ENCODE measurements at places on chromosomes 6 and 20. TPM values are rescaled to one million over a fixed set of nuclear protein-coding genes. Genes with fewer than 3 reads are reported as not detected.

Gene RIPPLY2
- total RNA-seq: 0.36 TPM

Gene TAAR1
- not detected for total RNA-seq

Gene ARFGEF3
- total RNA-seq: 14.3 TPM

Gene EPB41L1
- total RNA-seq: 36.7 TPM

Gene ULBP3
- total RNA-seq: 3.8 TPM

Gene FBXO5
- 71.6 TPM for total RNA-seq

Gene CAGE1
- 0.21 TPM for total RNA-seq

Gene RWDD2A
- 5.1 TPM for total RNA-seq

Gene RSPH4A
- total RNA-seq: 1.2 TPM

Gene CST4
- total RNA-seq: 0.95 TPM

Gene IMPG1
- total RNA-seq: not detected

Gene B3GALT4
- 4.0 TPM for total RNA-seq

Gene MEP1A
- not detected for total RNA-seq

Gene SLC22A16
- total RNA-seq: not detected

GRCh38 chr6:124567401-124567800 is 394.8 kb upstream of the RNF217 start:
- H3K4me3 ChIP-seq: no peak overlapping the region
- H3K36me3 ChIP-seq: no peaks in the 10 kb centered on the region
- H3K27me3 ChIP-seq: no peaks in the 10 kb centered on the region
- H3K4me1 ChIP-seq: no peaks in the 10 kb centered on the region
- DNase-seq: no peak

GRCh38 chr20:19875376-19876221 is 117.5 kb downstream of the RIN2 start:
- H3K27me3 ChIP-seq: no peaks in the 10 kb centered on the region
- H3K36me3 ChIP-seq: peaks cover 14% of the 10 kb centered on the region
- no peak for DNase-seq
- no peak overlapping the region for H3K4me3 ChIP-seq

- no peaks in the 10 kb centered on the region for H3K36me3 ChIP-seq
- H3K27me3 ChIP-seq: no peaks in the 10 kb centered on the region
- H3K27ac ChIP-seq: no peak overlapping the region
- no peaks in the 10 kb centered on the region for H3K4me1 ChIP-seq
These were observed 56.9 kb downstream of the HAO1 start for GRCh38 chr20:7883309-7883708.

- H3K4me1 ChIP-seq: no peaks in the 10 kb centered on the region
- H3K27me3 ChIP-seq: peaks cover 13% of the 10 kb centered on the region
- H3K27ac ChIP-seq: no peak overlapping the region
- DNase-seq: no peak
- H3K36me3 ChIP-seq: no peaks in the 10 kb centered on the region
These were observed 23.2 kb upstream of the TXNDC5 start for GRCh38 chr6:7933794-7934193.

DNA sequence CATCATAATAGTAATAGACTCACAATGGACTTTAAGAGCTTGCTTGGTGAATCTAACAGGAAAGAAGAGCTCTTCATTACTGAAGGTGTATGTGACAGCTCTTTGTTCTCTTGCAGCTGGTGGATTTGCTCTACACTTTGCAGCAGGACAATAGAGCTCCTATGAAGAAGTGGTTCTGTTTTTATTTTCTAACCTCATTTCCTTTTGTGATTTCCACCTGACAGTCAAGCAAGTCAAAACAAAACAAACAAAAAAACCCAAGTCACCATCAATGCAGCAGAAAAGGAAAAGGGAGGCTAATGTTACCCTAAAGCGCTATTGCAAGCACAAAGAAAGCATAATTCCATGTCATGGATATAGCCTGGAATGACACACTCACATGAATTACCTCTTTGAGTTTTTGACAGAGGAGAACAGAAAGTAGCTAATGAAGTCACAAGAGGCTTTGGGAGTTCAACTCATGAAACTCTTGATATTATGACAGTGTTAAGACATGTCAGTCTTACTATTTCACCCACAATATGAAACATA is 1188.1 kb downstream of the EPHA7 start:
- H3K27ac ChIP-seq: peak overlapping the region; percentile 84
- no peaks in the 10 kb centered on the region for H3K27me3 ChIP-seq
- no peak overlapping the region for H3K4me3 ChIP-seq
- H3K4me1 ChIP-seq: no peaks in the 10 kb centered on the region
- H3K36me3 ChIP-seq: no peaks in the 10 kb centered on the region

DNA sequence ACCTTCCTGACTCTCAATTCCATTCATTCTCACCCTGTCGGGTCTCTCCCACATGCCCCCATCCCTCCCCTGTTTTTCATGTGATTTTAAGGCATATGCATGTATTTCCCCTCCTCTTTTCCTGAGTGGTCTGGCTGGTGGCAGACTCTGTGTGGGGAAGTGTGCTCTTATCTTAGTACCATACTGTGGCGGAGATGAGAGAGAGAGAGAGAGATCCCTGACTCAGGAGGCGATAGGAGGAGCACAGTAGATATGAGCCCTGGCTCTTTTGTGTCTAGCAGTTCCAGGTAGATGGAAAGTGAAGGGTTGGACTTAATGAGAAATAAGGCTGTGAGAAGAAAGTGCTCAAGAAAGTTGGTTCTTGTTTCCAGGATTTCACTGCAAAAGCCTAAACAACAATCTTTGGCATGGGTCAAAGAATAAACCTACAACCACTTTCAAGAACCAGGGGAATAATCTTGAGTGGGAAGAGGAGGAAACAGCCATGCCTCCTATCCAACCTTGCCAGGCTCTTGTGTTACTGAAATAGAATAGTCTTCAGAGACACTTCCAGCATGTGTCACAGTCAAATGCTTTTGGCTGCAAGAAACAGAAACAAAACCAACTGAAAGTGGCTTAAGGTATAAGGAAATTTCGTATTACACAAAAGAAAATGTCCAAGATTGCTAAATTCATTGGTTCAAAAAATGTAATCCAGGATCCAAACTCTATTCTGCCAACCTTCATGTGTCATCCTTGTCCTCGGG is 123.8 kb upstream of the MYLIP start:
- DNase-seq: no peak
- H3K36me3 ChIP-seq: no peaks in the 10 kb centered on the region
- H3K27me3 ChIP-seq: no peaks in the 10 kb centered on the region
- no peak overlapping the region for H3K27ac ChIP-seq

DNA sequence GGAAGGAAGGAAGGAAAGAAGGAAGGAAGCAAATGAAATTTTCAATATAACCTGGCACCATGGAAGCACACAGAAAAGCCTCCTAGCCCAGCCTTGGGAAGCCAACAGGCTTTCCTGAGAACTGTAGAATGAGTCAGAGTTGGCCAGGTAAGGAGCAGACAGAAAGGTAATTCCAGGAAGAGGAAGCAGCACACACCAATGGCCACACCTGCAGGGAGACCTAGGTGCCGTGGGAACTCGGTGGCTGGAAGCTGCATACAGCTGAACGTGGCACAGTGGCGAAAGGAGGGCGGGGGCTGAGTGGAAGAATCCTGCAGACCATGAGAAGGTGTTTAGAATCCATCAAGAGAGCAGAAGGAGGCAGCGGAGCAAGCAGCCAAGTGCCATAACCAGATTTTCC is 224.8 kb upstream of the RREB1 start:
- no peaks in the 10 kb centered on the region for H3K36me3 ChIP-seq
- peaks cover 82% of the 10 kb centered on the region for H3K27me3 ChIP-seq
- no peak overlapping the region for H3K27ac ChIP-seq
- no peaks in the 10 kb centered on the region for H3K4me1 ChIP-seq
- DNase-seq: no peak
- H3K4me3 ChIP-seq: no peak overlapping the region

DNA sequence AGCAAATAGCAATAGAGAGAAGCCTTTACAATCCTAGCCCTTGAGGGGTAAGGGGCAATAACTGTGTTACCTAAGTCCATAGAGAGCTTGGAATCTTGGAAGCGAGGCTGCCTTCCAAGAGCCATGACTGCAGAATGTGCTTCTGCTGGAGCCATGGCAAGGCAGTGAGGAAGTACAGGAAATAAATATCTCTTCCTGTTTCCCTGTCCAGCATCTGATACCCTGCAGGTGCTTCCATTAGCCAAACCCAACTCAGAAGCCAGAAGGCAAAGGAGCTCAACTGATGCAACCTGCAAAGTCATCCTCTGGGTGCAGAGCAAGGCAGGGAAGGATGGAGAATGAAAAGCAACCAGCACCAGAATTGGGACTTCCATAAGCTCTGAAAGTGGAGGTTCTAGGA is 41.0 kb upstream of the KLHL31 start:
- DNase-seq: no peak
- no peaks in the 10 kb centered on the region for H3K4me1 ChIP-seq
- H3K27ac ChIP-seq: no peak overlapping the region
- no peaks in the 10 kb centered on the region for H3K36me3 ChIP-seq

GRCh38 chr20:61965606-61966491 is 99.8 kb downstream of the TAF4 start:
- no peaks in the 10 kb centered on the region for H3K27me3 ChIP-seq
- H3K4me1 ChIP-seq: no peaks in the 10 kb centered on the region
- peak; percentile 88 for DNase-seq
- no peak overlapping the region for H3K27ac ChIP-seq
- H3K36me3 ChIP-seq: no peaks in the 10 kb centered on the region
- H3K4me3 ChIP-seq: no peak overlapping the region

GRCh38 chr20:55678126-55678525 is 327.2 kb downstream of the CBLN4 start:
- H3K27ac ChIP-seq: no peak overlapping the region
- no peaks in the 10 kb centered on the region for H3K27me3 ChIP-seq
- no peaks in the 10 kb centered on the region for H3K36me3 ChIP-seq
- no peak overlapping the region for H3K4me3 ChIP-seq
- no peak for DNase-seq
- no peaks in the 10 kb centered on the region for H3K4me1 ChIP-seq

- peaks cover 24% of the 10 kb centered on the region for H3K27me3 ChIP-seq
- peak; percentile 92 for DNase-seq
- H3K27ac ChIP-seq: no peak overlapping the region
- H3K36me3 ChIP-seq: no peaks in the 10 kb centered on the region
- peaks cover 3% of the 10 kb centered on the region for H3K4me1 ChIP-seq
These were observed 57.0 kb upstream of the EPB41L1 start for GRCh38 chr20:36097337-36098151.

- peaks cover 12% of the 10 kb centered on the region for H3K4me1 ChIP-seq
- H3K36me3 ChIP-seq: no peaks in the 10 kb centered on the region
- DNase-seq: no peak
- no peak overlapping the region for H3K27ac ChIP-seq
- no peak overlapping the region for H3K4me3 ChIP-seq
These were observed 17.0 kb downstream of the GLP1R start for GRCh38 chr6:39065561-39065960.

GRCh38 chr20:59141818-59142581 is 21.6 kb upstream of the ZNF831 start:
- H3K27me3 ChIP-seq: no peaks in the 10 kb centered on the region
- no peaks in the 10 kb centered on the region for H3K36me3 ChIP-seq
- no peaks in the 10 kb centered on the region for H3K4me1 ChIP-seq
- H3K4me3 ChIP-seq: no peak overlapping the region
- peak; percentile 83 for DNase-seq

DNA sequence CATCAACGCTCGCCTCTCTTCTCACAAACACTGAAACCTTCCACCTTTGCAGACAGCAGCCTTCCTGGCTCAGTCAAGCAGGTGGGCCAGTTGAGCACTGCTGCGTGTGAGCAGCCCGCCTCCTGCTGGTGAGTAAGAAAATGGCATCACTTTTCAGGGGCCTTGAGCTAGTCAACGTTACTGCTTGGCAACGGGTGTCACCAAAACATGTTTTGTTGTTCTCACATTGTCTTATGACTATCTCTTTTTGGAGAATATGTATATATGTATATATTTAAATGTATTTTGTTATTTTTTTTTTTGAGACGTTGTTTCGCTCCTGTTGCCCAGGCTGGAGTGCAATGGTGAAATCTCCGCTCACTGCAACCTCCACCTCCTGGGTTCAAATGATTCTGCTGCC is 97.0 kb upstream of the AGPAT4 start:
- no peaks in the 10 kb centered on the region for H3K4me1 ChIP-seq
- H3K36me3 ChIP-seq: no peaks in the 10 kb centered on the region
- DNase-seq: peak; percentile 88
- no peaks in the 10 kb centered on the region for H3K27me3 ChIP-seq
- no peak overlapping the region for H3K4me3 ChIP-seq

DNA sequence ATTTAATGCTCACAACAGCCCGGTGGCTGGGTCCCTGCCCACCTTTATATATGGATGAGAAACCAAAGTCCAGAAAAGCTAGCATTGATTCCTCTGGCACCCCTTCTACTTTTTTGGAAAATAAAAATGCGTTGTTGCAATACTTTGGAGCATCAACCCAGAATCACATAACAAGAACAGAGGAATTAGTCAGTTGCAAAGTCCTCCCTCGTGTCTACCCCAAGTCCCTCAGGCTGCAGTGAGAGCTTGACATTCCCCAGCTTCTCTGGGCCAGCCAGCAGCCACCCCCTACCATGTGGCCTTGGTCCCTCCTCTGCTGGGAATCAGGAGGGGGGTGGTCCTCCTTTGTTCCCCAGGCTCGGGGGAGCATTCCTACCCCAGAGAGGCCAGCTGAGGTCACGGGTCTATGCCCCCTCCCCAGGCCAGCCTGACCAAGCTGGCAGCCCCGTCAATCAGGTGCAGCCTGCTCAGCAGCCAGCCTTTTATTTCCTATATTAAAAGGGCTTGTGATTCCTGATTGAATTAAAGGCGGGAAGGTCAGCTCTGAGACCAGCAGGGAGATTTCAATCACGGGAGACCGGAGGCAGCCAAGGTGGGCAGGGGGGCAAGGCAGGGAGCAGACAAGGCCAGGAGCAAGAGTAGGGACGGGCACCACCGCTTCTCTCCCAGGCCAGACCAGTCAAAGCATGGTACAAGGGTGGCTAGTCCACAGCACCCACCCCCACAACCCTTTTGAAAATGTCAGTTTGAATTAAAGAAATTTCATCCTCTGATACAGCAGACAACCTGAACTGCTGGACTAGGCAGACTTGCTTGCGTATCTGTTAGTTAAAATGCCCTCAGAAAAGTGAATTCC is 158.9 kb downstream of the MRPL14 start:
- DNase-seq: peak; percentile 58
- H3K4me3 ChIP-seq: no peak overlapping the region
- H3K4me1 ChIP-seq: peaks cover 2% of the 10 kb centered on the region

DNA sequence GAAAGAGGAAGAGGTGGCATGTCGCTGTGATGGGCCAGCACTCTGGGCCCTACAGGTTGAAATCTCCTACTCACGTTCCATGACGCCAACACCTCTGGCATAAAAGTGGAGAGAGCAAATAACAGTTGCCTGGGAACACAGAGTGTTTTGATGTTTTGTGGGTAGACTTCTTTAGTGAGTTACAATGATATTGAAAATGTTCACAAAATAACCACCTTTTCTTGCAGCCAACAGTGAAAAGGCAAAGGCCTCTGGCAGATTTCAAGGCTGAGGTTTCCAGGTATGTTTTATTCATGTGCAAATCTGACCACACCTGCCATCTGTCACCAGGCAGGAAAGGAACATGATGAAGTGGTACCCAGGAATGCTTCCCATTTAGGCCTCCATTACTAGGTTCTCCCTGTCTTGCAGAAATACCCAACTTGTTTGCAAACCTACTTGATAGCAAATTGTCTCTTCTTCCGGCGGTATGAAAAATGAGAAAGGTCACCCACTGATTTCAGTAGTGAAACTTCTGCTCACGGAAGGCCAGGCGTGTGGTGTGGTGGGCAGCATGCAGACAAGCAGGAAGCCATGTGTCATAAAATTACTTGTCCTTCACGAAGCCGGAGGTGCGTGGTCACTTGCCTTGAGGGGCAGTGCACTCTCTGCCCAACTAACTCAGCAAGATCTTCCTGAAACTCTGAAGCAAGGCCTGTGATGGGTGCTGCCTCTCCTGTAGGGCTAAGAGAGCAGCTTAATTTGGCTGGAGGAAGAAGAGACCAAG is 299.1 kb upstream of the PRDM1 start:
- H3K36me3 ChIP-seq: no peaks in the 10 kb centered on the region
- peaks cover 5% of the 10 kb centered on the region for H3K4me1 ChIP-seq
- H3K27me3 ChIP-seq: peaks cover 8% of the 10 kb centered on the region
- H3K4me3 ChIP-seq: no peak overlapping the region
- no peak overlapping the region for H3K27ac ChIP-seq

- H3K36me3 ChIP-seq: no peaks in the 10 kb centered on the region
- H3K27me3 ChIP-seq: no peaks in the 10 kb centered on the region
These were observed 12.4 kb upstream of the CCN5 start for GRCh38 chr20:44702776-44703175.
